Stimulated activated CD4-positive, alpha-beta T cell treated with anti-CD3 and anti-CD28 coated beads, Interleukin-1b, Interleukin-23, amount 100 ng/mL, for 1 hour (primary cell): ENCODE measurements at places on chromosomes 7 and 10.
A peak's percentile ranks its signal among the peaks of the same experiment; 100 is the strongest.

- no peak for DNase-seq
Observed at GRCh38 chr7:146804620-146805019, 688.0 kb downstream of the CNTNAP2 start.

GRCh38 chr10:130463876-130464364, 327.7 kb downstream of the GLRX3 start:
- no peak for DNase-seq

DNA sequence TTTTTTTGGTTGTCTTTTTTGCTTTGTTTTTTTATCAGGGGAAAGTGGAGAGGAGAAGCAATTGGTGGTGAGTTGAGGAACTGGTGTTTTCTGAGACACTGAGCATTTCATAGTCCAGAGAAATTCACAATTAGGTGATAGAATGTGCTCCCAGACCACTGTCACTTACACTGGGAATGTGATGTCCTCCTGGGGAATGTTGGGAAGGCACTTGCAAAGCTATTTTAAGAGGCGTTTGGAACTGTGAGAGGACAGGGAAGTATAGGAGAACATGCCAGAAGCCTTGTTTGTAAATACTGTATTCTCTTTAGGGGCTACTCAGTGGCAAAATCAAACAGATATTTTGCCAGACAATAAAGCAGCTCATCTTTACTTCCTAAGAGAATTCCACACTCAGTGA, 16.0 kb downstream of the CHRM2 start:
- DNase-seq, result no peak

DNA sequence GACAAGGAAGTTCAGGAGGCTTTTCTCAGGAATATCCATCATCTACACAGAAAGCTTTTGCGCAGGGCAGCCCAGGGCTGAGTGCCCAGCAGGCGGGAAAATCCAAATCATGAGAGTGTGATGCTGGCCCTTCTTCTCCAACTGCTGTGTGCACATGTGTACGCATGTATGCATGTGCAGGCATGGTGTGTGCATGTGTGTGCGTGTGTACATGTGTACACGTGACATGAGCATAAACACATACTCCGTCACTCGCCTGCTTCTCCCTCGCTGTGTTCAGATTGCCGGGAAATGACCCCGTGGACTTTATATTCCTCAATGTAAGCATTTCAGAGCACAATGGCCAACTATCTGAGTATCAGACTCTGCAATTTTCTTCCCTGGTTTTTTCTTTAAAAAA, 85.1 kb downstream of the PRPF18 start:
- DNase-seq, result no peak

DNA sequence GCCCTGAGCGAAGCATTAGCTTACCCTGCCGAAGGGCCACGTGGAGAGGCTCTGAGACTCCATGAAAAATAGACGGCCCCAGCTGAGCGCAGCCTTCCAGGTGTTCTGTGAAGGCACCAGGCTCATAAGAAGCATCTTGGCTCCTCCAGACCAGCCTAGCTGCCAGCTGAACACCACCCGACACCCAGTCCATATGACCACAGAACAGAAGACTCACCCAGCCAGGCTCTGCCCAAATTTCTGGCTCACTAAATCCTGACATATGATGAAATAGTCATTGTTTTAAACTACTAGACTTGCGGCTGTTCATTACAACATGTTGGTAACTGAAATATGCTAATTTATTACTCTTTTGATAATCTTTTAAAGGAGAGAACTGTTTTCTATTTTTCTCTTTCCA, 99.5 kb upstream of the ABI1 start:
- no peak for DNase-seq

- no peak for DNase-seq
Observed at GRCh38 chr10:7123774-7124173, 287.1 kb downstream of the SFMBT2 start.

- no peak for DNase-seq
Observed at GRCh38 chr7:96236198-96237039, 85.5 kb downstream of the SLC25A13 start.

GRCh38 chr7:9029681-9030530, 596.5 kb downstream of the NXPH1 start:
- no peak for DNase-seq

DNA sequence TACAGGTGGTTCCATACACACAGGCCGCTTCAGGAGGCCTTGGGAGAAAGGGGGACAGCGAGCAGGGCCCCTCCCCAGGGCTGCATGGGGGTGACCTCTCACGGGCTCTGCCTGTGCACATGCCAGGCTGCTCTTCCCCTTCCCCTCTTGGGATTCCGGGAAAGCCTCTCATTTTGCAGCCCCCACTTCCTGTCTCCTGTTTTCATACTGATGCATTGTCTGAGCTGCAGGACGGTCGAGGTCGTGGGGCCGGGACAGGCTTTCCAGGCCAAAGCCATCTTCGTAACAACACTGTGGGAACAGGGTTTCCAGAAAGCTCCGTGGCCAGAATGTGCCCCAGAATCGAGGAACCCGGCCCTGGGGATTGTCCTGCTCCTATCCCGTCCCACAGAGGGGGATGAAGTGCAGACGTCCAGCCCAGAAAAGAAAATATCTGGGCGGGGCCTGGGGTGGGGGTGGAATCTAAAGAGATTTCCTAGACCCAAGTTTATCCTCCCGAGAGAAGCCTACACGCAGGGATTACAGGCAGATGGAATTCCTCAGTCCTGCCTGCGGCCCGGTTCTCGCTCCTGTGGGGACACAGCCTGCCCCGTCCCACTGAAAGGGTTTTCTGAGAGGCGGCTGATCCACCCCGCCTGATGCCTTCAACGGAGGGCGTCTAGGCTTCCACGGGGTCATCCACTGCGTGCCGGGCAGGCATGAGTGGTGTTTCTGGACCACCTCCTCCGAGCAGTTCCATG, 29.5 kb upstream of the DNAAF5 start:
- DNase-seq, result no peak

- no peak for DNase-seq
Observed at GRCh38 chr10:124007102-124007772, 86.2 kb downstream of the CHST15 start.

- DNase-seq, result peak; percentile 7
Observed at GRCh38 chr10:12350167-12350872, 973 bp downstream of the CAMK1D start.

GRCh38 chr10:104806801-104807200, 165.7 kb downstream of the SORCS3 start:
- no peak for DNase-seq

DNA sequence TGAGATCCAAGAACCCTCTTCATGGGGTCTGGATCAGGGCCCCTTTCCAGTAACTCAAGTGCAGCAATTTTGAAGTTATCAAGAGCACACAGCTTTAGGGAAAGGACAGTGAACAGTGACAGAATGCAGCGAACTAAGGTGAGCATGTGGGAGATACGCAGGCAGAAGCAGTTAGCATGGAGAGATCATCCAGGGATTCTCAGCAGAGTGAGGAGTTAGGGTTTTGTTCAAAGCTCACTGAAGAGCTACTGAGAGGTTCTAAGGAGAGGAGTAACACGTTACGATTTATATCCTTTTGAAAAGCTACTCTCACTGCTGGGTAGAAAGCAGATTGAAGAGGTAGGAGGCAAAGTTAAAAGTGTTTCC, 83.6 kb upstream of the MPP7 start:
- DNase-seq, result no peak

GRCh38 chr10:124184208-124184830, 90.9 kb upstream of the CHST15 start:
- DNase-seq, result no peak

- DNase-seq, result no peak
Observed at GRCh38 chr10:112957640-112958092, 7.6 kb downstream of the TCF7L2 start.

- no peak for DNase-seq
Observed at GRCh38 chr10:76577455-76577854, 1060.2 kb downstream of the KCNMA1 start.

- DNase-seq, result no peak
Observed at GRCh38 chr7:98387544-98388226, 13.2 kb downstream of the BAIAP2L1 start.

DNA sequence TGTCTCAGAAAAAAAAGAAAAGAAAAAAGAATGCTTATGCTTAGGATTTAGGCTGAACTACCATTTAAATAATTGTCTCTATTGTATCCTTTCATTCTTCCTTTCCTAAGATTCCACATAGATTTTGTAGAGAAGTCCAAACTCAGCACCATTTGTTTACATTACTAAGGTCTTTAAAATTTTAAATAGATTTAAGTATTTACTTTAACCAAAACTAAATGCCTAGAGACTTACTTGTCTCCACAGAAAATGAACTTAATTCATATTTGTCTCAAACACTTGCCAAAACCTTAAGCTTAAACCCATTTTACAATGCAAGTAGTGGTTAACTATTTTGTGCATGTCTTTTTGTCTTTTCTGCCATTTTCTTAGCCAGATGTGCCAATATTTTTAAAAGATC, 54.1 kb upstream of the ABI1 start:
- no peak for DNase-seq

GRCh38 chr7:31883761-31884164, 186.4 kb downstream of the PDE1C start:
- DNase-seq, result no peak

DNA sequence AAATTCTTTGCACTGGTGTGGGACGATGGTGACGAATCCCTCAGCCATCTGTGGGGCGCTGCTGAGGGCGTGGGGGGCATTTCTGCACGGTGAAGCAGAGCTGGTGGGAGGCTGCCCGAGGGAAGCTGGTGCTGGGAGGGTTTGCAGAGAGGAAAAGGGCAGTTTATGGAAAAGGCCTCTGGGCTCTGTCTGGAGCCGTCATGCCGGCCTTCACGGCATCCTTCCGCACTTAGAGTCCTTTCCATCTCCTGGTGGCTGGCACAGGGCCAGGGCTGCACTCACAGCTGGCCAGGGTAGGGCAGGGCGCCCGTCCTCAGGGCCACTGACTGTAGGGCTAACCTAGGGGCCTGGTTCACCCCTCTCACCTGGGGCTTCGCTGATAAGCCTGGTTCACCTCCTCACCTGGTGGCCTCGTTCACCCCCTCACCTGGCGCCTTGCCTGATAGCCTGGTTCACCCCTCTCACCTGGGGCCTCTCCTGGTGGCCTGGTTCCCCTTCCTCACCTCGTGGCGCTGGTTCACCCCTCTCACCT, 598 bp upstream of the AMZ1 start:
- DNase-seq, result no peak

GRCh38 chr10:48364659-48365405, 58.4 kb downstream of the MAPK8 start:
- DNase-seq, result no peak

- no peak for DNase-seq
Observed at GRCh38 chr10:14087566-14087965, 243.2 kb downstream of the FRMD4A start.

DNA sequence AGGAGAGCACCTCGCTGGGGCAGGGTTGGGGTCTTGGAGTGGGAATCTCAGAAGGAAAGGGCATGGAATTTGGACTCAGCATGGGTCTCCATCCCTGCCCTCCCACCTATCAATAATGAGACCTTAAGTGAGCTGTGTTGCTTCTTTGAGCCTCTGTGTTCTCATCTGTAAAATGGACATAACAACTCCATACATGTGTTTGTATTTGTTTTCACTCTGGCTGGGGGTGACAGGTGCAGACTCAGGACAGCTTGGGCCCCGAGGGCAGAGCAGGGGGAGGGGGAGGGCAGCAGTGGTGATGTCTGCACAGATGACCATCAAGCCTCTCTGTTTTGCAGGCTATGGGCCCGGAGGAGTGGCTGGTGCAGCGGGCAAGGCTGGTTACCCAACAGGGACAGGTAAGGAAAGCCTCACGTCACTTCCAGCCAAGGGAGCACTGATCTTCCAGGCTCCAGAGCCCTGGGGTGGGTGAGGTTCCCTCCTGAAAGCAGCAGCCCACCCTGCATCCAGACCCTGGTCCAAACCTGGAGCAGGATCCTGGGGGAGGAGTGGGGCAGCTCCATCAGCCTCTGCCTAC, 19.9 kb downstream of the ELN start:
- no peak for DNase-seq
